Right renal cortex interstitium (tissue), 3 donors: ENCODE measurements at places on chromosomes 6 and 20. TPM values are rescaled to one million over a fixed set of nuclear protein-coding genes. Genes with fewer than 3 reads are reported as not detected.

- no peak for DNase-seq
Measured at GRCh38 chr6:10685092-10685915, 9.1 kb downstream of the C6orf52 start.

DNA sequence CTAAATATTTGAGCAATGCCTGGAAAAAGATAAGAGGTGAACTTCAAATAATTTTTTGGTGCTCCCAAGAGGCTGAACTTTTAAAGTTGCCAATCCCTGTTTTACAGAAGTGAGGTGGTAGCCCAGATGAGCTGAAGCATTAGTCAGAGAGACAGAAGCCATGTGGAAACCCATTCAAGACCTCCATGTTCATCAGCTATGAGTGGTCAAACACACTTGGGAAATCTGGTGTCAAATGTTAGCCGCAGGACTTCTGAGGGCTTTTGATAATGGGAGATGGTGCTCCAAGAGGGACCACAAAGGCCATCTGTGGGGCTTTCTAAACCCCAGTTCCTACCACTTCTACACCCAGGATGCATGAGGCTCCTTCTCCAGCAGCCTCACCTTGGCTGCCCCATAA is 77.5 kb upstream of the MRPS10 start:
- no peak for DNase-seq

The FOXF2 gene
- 0.08 TPM for polyA plus RNA-seq

DNA sequence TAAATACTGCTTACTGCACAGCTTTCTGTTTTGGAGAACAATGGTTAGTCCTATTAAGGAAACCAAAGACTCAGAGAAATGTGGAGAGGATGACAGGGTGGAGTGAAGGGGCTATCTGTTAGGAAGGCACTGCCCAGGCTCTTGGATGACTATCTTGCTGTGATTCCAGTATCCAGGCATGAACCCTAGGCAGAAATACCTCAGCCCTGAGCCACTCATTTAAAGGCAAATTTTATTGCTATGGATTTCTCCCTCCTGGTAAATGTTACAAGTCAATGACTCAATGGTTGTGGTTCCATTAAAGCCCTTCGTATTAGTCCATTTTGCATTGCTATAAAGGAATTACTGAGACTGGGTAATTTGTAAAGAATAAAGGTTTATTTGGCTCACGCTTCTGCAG is 25.9 kb downstream of the ADGRF4 start:
- no peak for DNase-seq

GRCh38 chr6:6557886-6558285 is 30.6 kb upstream of the LY86 start:
- DNase-seq, result no peak

GRCh38 chr6:30915591-30915946 is 1.5 kb downstream of the VARS2 start:
- DNase-seq, result peak; percentile 53

DNA sequence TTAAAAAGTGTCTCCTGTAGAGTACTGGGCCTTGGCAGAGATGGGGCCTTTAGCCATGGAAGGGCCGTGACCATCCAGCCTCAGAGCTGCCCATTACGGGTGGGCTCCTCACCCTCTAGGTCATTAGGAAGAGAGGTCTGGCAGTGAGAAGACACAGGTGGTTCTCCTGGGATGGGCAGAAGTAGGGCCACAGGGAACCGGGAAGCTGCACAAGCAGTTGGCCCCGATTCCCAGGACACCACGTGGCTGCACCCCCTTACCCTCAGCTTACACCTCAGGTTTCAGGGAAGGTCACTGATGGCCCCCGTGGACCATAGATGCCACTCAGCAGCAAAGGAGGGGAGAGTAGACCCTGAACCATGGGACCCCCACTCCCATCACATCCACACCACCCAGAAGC is 1.6 kb downstream of the RAET1G start:
- no peak for DNase-seq

DNA sequence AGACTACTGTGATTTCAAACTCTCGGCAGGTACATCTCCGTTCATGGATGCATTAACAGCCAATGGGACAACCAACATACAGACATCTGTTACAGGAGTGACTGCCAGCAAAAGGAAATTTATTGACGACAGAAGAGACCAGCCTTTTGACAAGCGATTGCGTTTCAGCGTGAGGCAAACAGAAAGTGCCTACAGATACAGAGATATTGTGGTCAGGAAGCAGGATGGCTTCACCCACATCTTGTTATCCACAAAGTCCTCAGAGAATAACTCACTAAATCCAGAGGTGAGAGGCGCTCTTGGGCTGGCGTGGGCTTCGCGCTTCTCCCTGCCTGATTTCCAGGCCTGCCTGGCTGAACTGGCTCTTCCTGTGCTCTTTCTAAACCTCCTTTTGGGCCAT is 68.4 kb downstream of the RPP40 start:
- DNase-seq, result no peak

The TBXT gene
- 0.07 TPM for polyA plus RNA-seq

The DEFB124 gene
- polyA plus RNA-seq, result not detected

- no peak for DNase-seq
Measured at GRCh38 chr6:53808302-53808881, 13.6 kb downstream of the LRRC1 start.
